ENCODE measurements at places on chromosomes 1 and 21.

DNA sequence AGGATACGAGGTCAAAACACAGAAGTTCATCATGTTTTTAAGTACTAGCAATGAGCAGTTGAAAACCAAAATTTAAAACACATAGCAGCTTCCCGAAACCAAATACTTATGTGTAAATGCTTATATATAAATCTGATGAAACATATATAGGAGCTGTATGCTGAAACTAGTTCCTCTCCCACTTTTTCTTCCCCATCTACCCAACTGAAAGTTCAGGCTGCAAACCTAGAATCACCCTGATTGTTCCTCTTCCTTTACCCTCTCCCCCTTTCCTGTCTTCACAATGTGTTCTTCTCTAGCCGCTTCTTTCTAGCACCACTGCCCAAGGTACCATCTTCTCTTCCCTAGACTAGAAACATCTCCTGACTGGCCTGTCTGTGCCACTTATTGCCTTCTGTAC lies 90.6 kb downstream of the ST3GAL3 start:
- no peak for DNase-seq

- no peak for DNase-seq
Measured at GRCh38 chr1:119359730-119360129, 8.9 kb upstream of the HAO2 start.

GRCh38 chr1:84569216-84569615 lies 5.0 kb downstream of the CTBS start:
- no peak for DNase-seq

DNA sequence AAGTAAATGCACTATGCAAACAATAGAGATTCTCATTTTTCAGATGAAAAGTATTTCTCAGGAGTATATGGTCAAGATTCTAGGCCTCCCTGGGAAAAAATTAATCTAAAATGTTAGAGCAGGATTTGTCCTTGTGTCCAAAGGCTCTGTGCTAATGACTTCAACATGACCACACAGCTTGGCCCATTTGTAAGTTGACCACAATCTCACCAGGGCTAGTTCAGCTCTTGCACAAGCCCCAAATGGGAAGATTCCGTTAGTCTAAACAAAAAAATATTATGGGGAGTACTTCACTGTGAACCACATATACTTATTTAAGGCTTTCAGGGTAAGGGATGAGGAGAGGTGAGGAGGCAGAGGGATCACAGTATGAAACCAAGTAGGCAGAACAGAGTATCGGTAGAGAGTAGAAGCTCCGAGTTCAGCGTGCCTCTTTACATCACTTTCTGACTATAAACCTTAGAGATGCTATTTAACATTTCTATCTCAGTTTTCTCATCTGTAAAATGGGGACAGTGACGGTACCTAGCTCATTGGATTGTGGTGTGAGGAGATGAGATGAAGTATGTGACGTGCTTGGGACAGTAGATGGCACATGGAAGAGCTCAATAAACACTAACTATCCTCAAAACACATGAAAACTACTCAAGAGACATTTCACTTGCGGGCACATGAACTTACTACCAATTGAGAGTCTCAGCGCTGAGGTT lies 37.8 kb upstream of the CTTNBP2NL start:
- no peak for DNase-seq

DNA sequence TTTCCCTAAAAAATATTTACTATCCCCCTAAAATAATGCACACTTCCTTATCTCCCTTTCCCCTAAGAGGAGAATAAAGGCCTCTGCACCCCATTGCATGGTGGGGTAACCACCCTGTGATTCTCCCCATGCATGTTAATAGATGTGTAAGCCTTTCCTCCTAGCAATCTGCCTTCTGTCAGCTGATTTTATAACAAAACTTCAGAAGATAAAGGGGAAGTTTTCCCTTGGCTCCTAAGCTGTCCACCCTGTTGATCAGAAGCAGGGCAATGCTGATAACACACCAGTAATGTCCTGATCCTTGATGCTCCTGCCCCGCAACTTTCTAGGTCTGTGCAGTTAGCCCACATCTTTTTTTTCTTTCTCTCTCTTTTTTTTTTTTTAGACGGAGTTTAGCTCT lies 11.4 kb upstream of the RNF187 start:
- no peak for DNase-seq

- DNase-seq, result no peak
Measured at GRCh38 chr1:154353460-154353904, 28.2 kb downstream of the ATP8B2 start.

GRCh38 chr1:96596226-96596922 lies 125.2 kb upstream of the PTBP2 start:
- DNase-seq, result no peak

GRCh38 chr1:167629681-167630567 lies at the start of gene RCSD1:
TSS of gene RCSD1 (plus strand) at chr1:167630232. CDS start at chr1:167630424, 192 bp downstream.
- DNase-seq, result no peak

DNA sequence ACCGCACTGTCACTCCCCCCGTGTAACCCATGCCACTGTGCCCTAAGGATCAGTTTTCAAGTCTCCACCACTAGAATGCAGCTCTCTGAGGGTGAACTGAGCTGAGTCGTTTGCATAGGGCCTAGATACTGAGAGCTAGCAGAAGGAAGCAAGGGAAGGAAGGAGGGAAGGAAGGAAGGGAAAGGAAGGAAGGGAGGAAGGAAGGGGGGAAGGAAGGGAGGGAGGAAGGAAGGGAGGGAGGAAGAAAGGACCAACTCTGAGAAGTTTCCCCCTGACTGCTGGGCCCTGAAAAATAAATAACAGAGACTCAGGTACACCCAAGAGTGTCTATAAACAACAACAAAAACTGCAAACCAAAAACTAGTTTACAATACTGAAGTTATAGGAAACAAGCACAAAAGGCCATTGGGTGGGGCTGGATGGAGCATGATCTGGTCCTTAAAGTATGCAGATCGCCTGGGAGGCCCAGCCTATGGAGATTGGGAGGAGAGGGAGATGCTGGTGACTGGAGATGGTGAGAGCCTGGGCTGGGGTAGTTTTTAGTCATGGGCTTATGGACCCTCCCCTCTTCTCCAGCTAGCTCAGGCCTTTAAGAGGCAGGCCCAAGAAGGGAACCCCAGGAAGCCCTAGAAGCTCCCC lies 1.7 kb upstream of the MRPS15 start:
- no peak for DNase-seq

GRCh38 chr1:244628789-244629188 lies 24.1 kb upstream of the DESI2 start:
- DNase-seq, result no peak

GRCh38 chr1:184283999-184284398 lies 102.8 kb upstream of the C1orf21 start:
- no peak for DNase-seq

DNA sequence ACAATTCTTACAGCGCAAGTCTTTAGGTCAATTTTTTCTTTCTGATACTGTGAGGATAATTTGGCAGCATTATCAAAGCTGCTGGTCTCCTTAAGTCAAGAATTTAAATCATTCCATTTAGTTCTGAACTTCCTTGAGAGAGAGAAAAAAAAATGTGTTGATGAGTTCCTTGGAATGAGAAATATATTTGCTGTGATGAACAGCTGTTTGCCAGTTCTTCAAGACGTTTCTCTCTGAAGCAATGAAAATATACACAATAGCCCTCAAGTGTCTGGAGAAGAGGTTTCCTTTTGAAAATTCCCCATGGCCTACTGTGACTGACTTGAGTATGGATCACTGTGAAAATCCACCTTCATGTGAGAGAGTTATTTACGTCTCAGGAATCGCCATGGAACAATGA lies 31.0 kb upstream of the TADA1 start:
- DNase-seq, result no peak

DNA sequence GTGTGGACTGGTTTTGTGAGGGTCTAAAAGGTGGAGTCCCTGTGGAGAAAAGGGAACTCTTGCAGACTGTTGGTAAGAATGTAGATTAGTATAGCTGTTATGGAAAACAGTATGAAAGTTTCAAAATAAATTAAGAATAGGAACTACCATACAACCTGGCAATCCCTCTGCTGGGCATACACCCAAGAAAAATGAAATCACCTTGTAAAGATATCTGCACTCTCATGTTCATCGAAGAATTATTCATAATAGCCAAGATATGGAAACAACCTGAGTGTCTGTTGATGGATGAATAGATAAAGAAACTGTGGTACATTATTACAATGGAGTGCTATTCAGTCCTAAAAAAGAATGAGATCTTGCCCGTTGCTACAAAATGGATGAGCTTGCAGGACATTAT lies 109.6 kb downstream of the TBX19 start:
- no peak for DNase-seq

DNA sequence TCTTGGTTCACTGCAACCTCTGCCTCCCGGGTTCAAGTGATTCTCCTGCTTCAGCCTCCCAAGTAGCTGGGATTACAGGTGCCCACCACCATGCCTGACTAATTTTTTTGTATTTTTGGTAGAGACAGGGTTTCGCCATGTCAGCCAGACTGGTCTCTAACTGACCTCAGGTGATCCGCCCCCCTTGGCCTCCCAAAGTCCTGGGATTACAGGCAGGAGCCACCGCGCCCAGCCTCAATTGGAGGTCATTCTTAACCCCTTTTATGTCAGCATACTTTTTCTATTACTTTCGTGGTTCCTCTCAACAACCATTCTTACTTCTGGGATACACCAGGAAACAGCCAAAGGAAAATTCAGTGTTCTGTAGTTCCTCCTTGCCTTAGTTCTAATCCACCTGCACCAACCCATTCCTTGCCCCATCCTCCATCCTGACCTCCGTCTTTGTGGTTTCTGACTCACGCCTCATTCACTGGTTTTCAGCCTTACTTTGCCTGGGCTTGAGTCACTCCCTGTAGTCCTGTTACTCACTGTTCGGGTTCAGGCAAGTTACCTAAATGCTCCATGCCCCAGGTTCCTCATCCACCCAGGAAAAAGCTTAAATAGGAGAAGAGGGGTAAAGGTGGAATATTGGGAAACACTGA lies 12.9 kb upstream of the BCL10 start:
- DNase-seq, result no peak

DNA sequence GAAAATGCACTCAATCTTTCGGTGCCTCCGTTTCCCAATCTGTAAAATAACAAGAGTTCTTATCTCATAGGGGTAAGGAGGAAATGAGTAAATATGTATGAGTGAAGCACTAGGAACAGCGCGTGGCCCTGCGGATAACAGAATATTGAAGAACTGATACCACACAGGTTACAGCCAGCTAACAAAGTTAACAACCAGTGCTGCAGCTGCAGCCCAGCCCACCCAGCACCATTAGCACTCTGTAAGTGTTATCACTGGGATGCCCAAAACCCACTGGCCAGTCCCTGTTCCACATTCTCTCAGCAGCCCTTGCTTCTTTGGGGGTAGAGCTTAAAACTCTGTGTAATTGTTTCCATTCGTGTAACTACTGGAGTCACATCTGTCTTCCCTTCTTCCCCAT lies 89.5 kb downstream of the VWA5B1 start:
- no peak for DNase-seq

GRCh38 chr1:14606632-14607031 lies 8.1 kb downstream of the KAZN start:
- DNase-seq, result no peak
